ENCODE measurements at places on chromosomes 5 and 9.

DNA sequence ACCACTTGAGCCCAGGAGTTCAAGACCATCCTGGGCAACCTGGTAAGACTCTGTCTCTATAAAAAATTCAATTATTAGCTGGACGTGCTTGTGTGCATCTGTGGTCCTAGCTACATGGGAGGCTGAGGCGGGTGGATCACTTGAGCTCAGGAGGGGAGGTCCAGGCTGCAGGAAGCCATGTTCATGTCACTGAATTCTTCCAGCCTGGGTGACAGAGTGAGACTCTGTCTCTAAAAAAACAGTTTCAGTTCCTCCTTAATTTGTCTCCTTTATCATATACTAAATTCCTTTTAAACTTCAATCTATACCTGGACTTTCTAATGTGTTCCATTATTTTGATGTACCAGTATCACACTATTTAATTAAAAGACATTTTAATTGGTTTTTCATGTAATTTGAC lies 422.2 kb upstream of the TLE4 start:
- DNase-seq: no peak

DNA sequence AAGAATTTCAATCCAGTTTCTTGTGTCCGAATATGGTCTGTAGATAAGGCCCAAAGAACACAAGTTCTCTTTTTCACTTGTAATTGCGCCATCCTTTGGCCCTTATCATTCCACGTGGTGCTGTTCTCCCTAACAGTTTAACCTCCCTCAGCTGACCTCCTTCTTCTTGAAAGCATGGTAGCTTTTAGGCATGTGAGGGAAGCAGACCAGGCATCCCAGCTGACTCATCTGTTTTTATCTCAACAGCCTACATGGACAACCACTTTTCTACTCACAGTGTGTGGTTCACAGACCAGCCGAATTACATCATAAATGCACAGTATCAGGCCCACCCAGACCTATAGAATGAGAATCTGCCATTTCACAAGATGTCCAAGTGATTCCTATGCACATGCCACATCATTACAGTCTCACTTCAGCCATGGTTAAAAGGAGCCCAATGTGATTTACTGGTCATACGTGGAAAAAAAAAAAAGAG lies 26.9 kb upstream of the PLIN2 start:
- no peak for DNase-seq

DNA sequence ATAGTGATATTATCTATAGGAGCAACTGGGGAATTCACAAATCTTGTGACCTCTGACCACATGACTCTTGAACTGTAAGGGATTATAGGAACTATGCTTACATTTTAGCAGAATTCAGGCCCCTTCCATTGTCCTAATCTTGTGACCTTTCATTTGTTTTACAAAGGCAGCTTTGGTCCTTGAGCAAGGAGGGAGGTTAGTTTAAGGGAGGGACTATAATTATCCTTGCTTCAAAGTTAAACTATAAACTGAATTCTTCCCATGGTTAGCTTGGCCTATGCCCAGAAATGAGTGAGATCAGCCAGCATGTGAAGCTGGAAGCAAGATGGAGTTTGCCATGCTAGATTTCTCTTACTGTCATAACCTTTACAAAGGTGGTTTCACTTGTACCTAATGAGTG lies 51.2 kb downstream of the TARS1 start:
- no peak for DNase-seq

- no peak for DNase-seq
Observed at GRCh38 chr9:107838766-107839165, 349.2 kb upstream of the KLF4 start.

DNA sequence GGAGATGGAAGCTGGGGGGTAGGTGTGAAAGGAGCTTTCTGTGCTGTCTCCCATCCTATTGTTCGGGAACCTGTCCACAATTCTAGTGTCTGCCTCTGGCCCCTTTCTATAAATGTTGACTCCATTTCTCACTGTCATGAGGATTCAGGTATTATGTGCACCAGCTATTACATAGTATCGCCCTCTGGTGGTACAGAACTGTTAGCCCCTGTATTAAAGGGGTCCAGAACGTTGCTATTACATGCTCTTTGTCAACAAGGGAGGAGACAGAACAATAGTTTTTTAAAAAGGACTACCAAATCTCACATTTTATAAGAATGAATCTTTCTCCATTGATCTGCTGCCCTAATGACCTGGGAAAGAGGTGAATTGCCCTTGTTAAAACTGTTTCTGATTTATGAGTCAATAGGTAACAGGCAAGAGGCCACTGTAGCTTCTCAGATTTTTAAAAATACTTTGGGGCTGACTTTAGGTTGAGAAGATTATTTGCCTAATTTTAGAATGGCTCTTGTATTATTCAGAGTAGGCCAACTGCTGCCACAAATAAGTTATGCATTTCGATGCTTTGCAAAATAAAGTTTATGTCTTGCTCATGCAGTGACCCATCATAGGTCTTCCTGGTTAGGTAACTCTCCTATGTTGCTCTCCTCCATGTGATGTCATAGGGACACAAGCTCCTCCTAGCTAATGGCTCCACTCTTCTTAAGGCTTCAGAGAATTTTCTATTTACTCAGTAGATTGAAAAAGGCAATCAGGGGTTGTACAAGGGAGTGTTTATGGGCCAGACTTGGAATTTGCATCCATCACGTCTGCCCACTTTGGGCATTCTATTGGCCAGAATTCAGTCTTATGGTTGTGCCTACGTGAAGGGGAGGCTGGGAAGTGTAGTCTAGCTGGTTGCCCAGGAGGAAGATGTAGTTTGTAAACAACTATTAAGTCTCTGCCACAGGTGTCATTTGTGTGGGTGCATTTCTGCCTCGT lies 20.8 kb downstream of the DCANP1 start:
- DNase-seq: peak; percentile 50

GRCh38 chr5:175148636-175149172 lies 295.3 kb downstream of the DRD1 start:
- no peak for DNase-seq

DNA sequence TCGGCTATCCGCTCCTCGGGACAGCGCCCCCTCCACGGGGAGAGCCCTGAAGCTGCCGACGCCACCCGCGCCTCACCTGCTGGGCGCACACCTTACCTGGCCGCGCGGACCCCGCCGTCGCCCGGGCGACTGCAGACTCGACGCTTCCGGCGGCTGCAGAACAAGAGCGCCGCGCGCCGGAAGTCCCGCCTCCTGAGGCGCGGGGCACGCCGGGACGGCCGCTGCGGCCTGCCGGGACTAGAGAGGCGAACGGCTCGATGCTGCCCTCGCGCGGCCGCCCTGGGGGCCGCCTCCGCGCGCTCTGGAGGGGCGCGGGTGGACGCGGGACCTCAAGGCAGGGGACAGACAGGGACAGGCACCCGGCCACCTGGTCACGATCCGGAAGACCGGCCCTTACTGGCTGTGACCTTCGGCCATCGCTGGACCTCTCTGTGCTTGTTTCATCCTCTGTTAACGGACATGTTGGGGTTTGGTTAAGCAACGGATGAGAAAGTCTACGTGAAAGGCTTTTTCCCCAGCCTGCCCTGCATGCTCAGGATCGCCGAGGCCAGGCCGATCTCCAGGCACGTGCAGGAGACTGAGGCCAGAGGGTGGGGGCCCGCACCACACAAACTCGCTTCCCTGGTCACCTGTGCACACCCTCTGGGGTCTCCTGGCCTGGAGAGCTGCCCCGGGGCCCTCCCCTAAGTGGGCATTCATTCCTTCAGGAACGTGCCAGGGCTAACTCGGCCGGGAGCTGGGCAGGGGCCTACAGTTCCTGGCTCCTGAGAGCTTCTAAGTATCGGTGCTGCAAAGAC lies at the start of gene SNAPC4:
SNAPC4 (minus strand) TSS at position 133 of the 797 bp plus-strand sequence. CDS start 1,742 bp downstream, outside the sequence.
- DNase-seq: peak; percentile 88

DNA sequence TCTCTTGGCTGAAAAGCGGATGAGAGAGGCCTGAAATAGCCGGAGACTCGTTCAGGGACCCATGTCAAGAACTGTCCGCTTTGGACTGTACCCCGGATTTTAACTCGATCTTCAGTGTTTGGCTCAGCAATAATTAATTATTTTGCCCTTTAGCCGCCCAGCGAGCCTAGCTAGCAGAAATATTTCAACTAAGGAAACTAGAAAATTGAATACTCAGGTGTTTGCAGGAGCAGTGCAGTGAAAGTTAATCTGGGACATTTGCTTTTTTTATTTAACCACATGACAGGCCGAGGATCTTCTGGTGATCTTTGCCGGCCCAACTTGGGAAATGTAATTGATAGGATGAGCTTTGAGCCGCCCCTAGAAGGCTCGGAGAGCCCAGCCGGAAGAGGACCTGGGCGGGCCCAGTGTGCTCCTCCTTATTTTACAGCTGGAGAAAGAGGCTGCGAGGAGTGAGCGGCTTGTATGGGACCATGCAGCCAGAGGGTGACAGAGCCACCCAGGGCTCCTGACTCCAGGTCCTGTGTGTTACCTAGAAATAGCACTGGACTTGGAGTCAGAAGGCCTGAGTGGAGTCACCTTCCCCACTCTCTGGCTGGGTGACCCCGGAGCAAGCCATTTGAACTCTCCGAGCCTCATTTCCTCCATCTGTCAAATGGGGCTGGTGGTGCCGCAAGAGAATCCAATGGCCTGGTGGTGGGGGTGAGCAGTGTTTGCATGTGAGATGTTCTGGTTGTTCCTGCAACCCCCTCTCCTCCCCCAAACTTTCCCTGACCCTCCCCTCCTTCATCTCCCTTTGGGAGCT lies 2.4 kb downstream of the PPARGC1B start:
- no peak for DNase-seq

DNA sequence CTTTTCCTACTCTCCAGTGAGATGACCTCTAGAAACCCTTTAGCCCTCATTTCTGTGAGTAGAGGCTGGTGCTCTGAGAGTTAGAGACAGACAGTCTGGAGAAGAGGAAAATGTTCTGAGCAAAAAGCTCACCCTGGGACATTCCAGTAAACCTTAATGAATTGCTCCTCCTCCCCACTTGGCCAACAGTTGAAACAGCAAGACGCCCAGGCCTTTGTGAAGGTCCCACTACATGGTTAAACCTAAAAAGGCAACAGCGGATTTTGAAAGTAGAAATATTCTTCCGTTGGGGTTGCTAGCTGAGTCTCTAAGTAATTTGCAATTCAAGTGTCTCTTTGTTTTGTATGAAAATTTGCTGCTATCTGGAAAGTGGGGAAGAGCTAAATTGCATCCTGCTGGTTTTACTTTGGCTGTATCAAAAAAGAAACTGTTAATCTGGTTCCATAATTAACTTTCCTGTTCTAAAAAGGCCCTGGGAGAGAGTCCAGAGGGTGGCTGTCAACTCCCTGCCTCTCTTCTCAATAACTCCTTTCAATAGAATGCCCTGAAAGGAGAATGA lies 63.8 kb downstream of the ATP10B start:
- no peak for DNase-seq

DNA sequence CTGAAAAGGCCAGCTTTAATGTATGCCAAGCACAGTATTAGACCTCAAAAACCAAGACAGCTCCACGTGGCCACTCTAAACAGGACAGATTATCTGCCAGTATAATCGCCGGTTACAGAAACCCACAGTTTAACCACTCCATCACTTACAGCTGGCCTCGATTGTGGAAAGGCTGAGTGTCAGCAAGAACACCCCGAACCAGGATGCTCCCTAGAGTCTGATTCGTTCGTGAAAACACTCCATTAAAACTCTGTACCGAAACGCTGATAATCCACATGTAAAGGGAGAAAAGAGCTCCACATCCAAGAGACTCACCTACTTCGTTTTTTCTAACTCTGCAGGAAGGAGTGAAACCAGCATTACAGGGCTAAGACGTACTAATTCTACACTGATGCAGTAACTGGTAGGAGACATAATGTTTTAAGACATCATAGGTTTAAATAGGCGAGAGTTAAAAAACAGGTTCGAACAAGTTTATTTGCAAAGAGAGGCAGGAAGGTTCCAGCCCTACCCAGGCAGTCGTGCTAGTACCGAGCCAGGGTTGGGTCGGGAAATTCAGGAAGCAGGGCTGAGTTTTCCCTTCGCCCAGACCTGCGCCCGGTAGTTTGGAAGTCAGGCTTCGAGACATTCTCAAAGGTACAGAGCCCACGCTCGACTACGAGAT lies 949 bp downstream of the SERINC5 start:
- peak; percentile 4 for DNase-seq

Data from CD4-positive, alpha-beta T cell treated with Interleukin-1 beta for 1 hour (primary cell).